NT2/D1 (cell line): ENCODE measurements at places on chromosomes 13 and 19.

DNA sequence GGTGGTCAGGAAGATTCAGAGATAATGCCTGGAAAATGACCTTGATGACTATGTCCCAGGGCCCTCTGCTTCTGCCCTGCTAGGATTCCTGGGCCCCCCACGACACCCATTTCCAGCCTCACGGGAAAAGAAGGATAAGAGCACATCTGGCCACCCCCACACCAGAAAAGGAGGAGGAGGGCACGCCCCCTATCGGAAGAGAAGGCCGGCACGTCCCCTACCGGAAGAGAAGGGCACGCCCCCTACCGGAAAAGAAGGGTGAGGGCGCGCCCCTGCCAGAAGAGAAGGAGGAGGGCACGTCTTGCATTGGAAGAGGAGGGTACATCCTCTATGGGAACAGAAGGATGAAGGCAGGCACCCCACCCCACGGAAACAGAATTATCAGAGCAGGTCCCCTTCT, 84.3 kb downstream of the IER2 start:
- DNase-seq = peak; percentile 47

- no peak for DNase-seq
These were observed 461.4 kb downstream of the MYO16 start for GRCh38 chr13:109090796-109091195.

DNA sequence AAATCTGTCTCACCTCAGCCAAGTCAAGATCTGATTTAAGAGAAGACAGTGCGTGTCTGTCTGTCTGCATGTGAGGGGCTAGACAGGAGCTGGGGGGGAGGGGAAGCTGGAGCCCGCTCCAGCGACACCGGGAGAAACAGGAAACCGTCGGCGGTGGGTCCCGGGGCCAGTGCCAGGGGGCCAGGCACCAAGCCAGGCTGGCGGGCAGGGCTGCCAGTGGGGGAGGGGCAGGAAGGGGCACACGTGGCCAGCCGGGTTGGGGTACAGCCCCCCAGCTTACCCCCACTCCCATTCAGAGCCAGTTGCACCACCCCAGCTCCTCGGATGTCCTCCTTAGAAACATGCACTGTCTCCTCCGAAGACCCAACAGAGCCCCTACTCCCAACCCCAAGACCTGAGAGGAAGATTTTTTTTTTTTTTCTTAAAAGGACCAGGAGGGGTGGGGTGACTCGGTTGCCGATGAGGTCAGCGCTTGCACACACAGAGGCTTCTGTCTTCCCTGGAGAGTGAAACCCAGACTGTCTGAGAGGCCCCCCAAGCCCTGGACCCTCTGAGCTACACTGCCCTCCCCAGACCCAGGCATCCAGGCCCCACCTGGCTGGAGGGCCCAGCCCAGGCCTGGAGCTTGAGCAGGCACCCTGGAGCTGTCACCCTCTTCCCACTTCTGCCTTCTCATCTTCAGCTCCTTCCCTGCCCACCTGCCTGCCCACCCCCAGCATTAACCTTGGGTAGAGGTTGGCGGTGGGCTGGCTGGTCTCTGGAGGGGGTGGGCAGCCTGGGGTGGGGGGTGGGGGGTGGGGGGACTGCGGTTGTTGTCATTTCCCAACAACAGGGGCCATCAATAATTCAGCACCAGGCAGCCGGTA, 4.0 kb downstream of the ERF start:
- no peak for DNase-seq

- no peak for DNase-seq
These were observed 179.3 kb downstream of the ZIC5 start for GRCh38 chr13:99792079-99792921.

- DNase-seq = no peak
These were observed 19.0 kb upstream of the S1PR4 start for GRCh38 chr19:3159565-3159964.

GRCh38 chr19:5030136-5030820, 61.4 kb downstream of the KDM4B start:
- DNase-seq = no peak

GRCh38 chr19:17104679-17105078, 29.1 kb downstream of the MYO9B start:
- DNase-seq = no peak

DNA sequence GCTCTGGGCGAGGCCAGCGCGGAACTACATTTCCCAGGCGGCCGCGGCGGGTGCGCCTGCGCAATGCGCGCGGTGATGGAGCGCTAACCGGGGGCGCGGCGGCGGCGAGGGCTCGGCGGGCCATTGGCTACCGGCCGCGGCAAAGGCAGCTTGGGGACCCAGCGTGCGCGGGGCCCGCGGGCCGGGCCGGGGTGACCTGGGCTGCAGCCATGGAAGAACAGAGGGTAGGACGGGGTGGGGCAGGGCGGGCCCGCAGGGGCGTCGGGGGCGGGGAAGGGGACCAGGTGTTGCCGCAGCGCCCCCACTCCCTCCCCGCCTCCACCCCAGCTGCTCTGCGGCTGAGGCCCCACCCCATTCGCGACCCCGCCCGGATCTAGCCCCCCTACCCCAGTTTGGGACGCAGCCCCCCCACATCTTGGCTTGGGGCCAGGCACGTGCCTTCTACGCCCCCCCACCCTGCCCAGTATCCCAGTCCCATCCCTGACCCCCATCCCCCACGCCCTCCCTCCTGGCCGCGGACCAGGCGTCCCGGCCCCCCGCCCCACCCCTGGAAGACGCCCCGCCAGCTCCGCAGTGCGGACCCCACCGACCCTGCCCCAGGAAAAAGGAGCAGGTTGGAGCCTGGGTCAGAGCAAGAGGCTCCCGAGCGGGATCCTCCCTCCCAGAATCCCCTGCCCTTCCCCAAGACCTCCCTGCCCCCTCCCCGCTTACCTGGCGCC, at the start of gene FSD1:
Gene FSD1, plus strand, starts transcription at position 61 of the 719 bp plus-strand sequence. Its CDS starts 149 bp downstream, at position 210.
- DNase-seq = no peak

GRCh38 chr13:52319876-52320275, 86.1 kb downstream of the THSD1 start:
- no peak for DNase-seq

GRCh38 chr13:40169476-40169875, 497.0 kb downstream of the FOXO1 start:
- no peak for DNase-seq

- no peak for DNase-seq
These were observed 3.0 kb downstream of the KCNC3 start for GRCh38 chr19:50326101-50326664.

- no peak for DNase-seq
These were observed 91.0 kb downstream of the NHLRC3 start for GRCh38 chr13:39129213-39129612.

GRCh38 chr19:31658993-31659896, 310.0 kb upstream of the TSHZ3 start:
- DNase-seq = no peak

DNA sequence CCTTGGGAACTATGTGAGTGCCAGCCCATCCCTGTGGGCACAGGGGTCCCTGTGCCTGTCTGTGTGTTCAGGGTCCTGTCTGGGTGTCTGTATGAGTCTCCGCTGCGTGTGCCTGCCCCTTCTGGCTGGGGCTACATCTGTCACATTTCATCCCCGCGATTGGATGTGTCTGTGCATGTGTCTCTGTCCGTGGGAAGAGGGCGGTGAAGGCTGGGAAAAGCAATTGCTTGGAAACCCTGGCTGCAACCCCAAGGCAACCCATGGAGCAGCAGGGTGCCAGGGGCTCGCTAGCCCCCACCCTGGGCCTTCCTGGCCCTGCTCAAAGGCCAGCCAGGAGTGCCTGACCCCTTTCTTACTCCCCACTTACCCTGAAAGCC, 1.4 kb downstream of the MAG start:
- no peak for DNase-seq
